Mammary epithelial cell (primary cell): ENCODE measurements at places on chromosomes 7 and 10. TPM values are rescaled to one million over a fixed set of nuclear protein-coding genes. Genes with fewer than 3 reads are reported as not detected.
A peak's percentile ranks its signal among the peaks of the same experiment; 100 is the strongest.

PRLHR gene
- polyA plus RNA-seq = not detected

GRCh38 chr7:47887016-47887640 lies 61.1 kb downstream of the PKD1L1 start:
- no peak for DNase-seq

DNA sequence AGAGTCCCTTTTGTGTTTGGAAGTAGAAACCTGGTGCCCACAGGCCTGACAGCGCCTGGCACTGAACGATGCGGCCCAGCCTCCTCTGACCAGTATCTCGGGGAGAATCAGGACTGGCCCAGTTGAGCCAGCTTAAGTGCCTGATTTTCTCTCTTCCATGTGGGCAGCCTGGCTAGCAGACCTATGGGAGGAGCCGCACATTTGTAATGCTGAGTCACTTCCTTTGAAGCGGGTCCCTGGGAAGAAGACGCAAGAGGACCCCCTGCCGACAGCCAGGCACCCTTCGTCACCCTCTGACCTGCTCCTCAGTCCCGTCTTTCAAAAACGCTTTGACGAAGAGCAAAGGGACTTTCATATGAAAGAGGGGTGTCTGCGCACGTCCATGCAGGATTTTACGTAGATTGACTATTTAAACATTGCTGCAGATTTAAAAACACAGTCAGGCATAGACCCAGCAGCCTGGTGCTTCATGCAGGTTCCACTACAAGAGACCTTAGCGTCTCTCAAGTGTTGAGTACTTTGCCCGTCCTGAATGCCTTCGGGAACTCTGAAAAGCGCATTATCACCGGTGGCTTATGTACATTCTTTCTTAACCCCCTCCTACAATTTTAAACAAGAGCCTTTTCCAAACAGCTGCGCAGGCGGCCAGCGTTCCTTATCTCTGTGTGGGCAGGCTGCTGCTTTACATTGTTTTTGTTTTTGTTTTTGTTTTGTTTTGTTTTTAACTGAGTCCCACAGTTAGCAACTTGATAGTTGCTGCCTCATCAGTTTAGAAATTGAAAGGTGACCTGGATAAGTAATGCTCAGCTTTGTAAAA lies 36.5 kb upstream of the AP5Z1 start:
- DNase-seq = no peak

- DNase-seq = peak; percentile 65
Measured at GRCh38 chr7:99040104-99040958, 103.6 kb downstream of the SMURF1 start.

GRCh38 chr10:91271886-91272285 lies 51.4 kb downstream of the PCGF5 start:
- DNase-seq = no peak
